ENCODE measurements at places on chromosomes 3 and 15. TPM values are rescaled to one million over a fixed set of nuclear protein-coding genes. Genes with fewer than 3 reads are reported as not detected.

The PLS1 gene
- 1.8 TPM for total RNA-seq

The GOLGA8T gene
- not detected for total RNA-seq

The PPM1L gene
- total RNA-seq: 0.77 TPM

The EFCC1 gene
- total RNA-seq: not detected

The ITPKA gene
- 18.1 TPM for total RNA-seq

The STXBP5L gene
- total RNA-seq: under 0.01 TPM

The SMCO1 gene
- total RNA-seq: not detected

The PLOD2 gene
- total RNA-seq: 317 TPM

The CCDC13 gene
- 0.33 TPM for total RNA-seq

The SI gene
- total RNA-seq: not detected

The TAGLN3 gene
- total RNA-seq: 29.5 TPM

The NUP210 gene
- total RNA-seq: 1.9 TPM

The SNRPA1 gene
- total RNA-seq: 36.4 TPM

The ACSBG1 gene
- total RNA-seq: 0.25 TPM

The TMC3 gene
- not detected for total RNA-seq

The ALAS1 gene
- total RNA-seq: 40.4 TPM

The HTR3E gene
- total RNA-seq: not detected

The TMOD2 gene
- 13.4 TPM for total RNA-seq

The RETNLB gene
- total RNA-seq: not detected

The THPO gene
- 0.66 TPM for total RNA-seq

The CHL1 gene
- total RNA-seq: under 0.01 TPM

The GPR62 gene
- 0.12 TPM for total RNA-seq

The PCLAF gene
- 44.9 TPM for total RNA-seq

The CP gene
- not detected for total RNA-seq

The PDZRN3 gene
- 27.7 TPM for total RNA-seq

The MST1R gene
- 0.33 TPM for total RNA-seq

The TUSC7 gene
- total RNA-seq: not detected

The SKOR1 gene
- 0.12 TPM for total RNA-seq

The SEMA3G gene
- total RNA-seq: under 0.01 TPM

The LRRC3B gene
- total RNA-seq: not detected

The COL6A5 gene
- under 0.01 TPM for total RNA-seq

The ECE2 gene
- total RNA-seq: not detected

The HYAL2 gene
- total RNA-seq: 65.6 TPM

The RNU5B-1 gene
- total RNA-seq: not detected

The GXYLT2 gene
- total RNA-seq: 16.1 TPM

The GHSR gene
- total RNA-seq: not detected

The STRIT1 gene
- total RNA-seq: not detected

The RNF7 gene
- total RNA-seq: 49.5 TPM

The WNT5A gene
- total RNA-seq: 4.4 TPM

The KAT2B gene
- total RNA-seq: 7.1 TPM

The CGNL1 gene
- 1.5 TPM for total RNA-seq

The TMEM39A gene
- 99.8 TPM for total RNA-seq

The OR5K2 gene
- not detected for total RNA-seq

The SAMD7 gene
- total RNA-seq: not detected

The COL8A1 gene
- 62.4 TPM for total RNA-seq

The SYNM gene
- 6.9 TPM for total RNA-seq
